SW480 (cell line): ENCODE measurements at places on chromosomes 16 and 17.

DNA sequence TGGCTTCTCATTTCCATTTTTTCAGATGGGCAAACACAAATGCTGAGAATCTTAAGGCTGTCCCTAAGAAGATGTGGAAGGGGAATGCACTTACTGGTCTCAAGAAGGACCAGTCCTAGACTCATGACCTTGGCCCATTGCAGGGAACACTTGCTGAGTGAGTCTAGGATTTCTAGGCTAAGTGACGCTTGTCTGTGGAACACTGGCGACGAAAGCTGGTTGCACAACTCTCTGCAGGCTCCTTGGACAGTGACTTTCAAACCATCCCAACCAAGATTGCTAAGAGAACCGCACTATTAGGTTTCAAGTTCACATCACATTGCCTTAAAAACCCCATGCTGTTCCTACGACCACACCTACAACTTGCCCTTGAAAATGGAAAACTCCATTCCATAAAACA lies 174.1 kb downstream of the AXIN2 start:
- DNase-seq = no peak

- no peak for DNase-seq
Observed at GRCh38 chr16:87410530-87410929, 18.4 kb downstream of the MAP1LC3B start.

DNA sequence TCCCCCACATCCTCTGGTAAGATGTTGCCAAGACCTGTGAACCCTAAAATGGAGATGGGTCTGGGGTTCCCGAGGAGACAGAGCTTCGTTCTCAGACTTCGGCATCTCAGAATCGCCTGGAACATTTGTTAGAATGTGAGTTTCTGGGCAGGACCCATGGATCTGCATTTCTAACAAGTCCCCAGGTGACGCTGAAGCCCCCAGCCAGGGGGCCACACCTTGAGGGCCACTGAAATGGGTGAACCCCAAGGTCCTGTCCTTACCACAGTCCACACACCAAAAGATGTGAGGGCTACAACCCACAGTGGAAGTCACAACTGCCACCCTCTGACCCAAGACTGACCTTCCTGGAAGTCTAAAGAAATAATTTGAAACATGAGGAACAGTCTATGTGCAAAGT lies 14.0 kb downstream of the MPP3 start:
- no peak for DNase-seq

GRCh38 chr17:34228781-34229180 lies 26.3 kb upstream of the CCL2 start:
- DNase-seq = no peak

GRCh38 chr17:40355804-40356758 lies 8.5 kb downstream of the GJD3 start:
- no peak for DNase-seq

- no peak for DNase-seq
Observed at GRCh38 chr17:58516644-58517377, 2.4 kb upstream of the MTMR4 start.

GRCh38 chr17:79695797-79696609 lies 34.7 kb upstream of the ENPP7 start:
- peak; percentile 22 for DNase-seq

- DNase-seq = no peak
Observed at GRCh38 chr17:14762736-14763479, 462.0 kb downstream of the HS3ST3B1 start.

DNA sequence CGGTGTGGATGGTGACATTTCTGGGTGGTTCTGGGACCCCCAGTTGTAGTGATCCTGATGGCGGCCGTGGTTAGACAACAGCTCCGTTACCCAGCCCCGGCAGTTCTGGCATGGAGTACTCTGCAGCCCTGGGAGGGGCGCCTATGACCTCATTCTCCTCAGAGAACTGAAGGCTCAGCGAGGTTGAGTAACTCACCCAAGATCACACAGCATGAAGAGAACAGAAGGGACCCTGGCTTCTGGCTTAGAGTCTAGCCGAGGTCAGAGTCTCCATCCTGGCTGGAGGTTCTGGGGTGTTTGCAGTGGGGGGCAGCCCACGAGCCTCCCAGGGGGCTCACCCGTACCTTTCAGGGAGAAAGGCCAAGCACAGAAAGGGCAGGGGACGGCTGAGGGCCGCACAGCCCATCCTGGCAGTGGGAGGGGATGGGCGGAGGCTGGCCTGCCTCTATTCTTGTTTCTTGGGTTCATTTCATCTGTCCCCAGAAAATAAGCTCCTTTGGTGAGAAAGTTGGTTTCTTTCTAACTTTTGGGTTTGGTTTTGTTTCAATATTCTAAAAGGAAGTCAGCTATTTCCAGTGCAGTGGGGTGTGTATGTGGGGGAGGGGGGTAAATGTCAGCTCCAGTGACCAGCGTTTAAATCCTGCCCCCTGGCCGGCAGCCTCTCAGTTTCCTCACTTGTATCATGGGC lies 13.2 kb downstream of the ZFPM1 start:
- no peak for DNase-seq

DNA sequence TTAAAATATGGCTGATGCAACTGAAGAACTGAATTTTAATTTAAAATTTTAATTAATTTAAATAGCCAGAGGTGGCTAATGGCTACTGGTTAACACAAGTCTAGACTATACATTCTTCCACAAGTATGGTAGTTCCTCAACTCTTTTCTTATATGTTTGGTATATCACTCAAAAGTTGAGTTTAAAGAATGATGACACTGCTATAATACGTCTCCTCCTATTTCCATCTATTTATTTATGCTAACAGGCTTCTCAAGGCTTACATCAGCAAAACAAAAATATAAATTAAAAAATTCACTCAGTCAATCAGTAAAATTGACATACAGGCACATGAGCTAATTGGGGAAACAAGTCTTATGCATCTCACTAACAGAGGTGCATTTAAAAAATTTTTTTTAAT lies 227.9 kb upstream of the PMFBP1 start:
- DNase-seq = no peak

DNA sequence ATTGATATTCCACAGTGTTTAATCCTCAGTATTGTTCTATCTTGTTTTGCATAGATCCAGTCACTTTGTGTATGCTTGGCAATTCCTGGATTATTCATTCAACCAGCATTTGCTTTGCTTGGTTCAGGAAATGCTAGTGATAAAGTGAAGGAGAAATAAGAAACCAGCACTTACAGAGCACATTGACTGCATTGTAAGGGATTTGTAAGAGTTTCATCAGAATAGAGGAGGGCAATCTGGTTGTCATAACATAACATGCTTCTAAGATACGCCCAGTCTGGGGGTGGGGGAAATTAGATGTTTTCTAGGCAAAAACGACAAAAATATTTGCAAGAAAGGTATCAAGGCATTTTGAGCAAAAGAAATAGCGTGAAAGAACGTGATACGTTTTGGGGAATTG lies 40.4 kb downstream of the TNRC6A start:
- DNase-seq = no peak
